ENCODE measurements at places on chromosomes 12 and 14.

- no peak for DNase-seq
These were observed 117.6 kb downstream of the CACNA1C start for GRCh38 chr12:2170376-2170775.

DNA sequence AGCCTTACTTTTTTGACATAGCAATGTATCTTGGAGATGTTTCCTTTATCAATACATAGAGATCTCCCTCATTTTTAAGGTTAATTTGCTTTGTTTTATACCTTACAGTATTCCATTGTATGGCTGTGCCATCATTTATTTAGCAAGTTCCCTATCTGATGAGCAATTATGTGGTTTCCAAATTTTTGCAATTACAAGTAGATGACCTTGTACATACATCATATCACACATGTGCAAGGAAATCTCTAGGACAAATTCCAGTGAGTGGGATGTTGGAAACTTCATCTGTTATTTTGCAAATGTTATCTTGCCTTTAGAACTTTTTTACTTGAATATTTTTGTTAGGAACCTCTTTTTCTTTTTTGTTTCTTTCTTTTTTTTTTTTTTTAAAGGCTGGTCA lies 49.7 kb downstream of the DRAM1 start:
- no peak for DNase-seq

GRCh38 chr12:95693689-95694088 lies 96.9 kb downstream of the NTN4 start:
- DNase-seq: no peak

GRCh38 chr14:66920196-66920595 lies 269.0 kb upstream of the GARIN2 start:
- no peak for DNase-seq

DNA sequence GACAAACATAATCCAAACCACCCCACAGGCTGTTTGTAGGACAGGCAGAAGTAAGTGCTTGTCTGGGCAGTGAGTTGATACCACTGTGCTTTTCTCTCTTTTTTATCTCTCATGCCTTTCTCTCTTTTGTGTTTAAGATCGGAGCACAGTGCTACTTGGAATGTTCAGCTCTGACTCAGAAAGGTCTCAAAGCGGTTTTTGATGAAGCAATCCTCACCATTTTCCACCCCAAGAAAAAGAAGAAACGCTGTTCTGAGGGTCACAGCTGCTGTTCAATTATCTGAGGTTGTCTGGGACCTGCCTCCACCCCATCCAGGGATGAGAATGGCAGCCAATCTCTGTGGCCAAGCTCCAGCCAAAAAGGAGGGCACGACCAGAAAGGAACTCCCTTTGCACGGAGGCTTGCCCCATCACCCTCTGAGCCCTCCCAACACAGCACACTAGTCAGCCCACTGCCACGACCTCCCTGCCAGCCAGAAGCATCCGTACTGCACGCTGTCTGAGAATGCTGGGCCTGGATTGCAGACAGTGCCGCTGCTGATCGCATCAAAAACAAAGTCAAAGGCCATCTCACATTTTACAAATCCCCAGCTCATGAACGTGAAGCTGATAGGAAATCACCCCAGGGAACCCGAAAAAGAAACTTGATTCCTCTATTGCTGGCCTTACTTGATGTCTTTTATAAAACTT lies 27.8 kb downstream of the GPHB5 start:
- DNase-seq: peak; percentile 64

- peak; percentile 28 for DNase-seq
These were observed 550 bp downstream of the TEAD4 start for GRCh38 chr12:2959505-2960389.
